CD4-positive, alpha-beta T cell treated with Interleukin-17A for 4 hours (primary cell): ENCODE measurements at places on chromosomes 12 and 14.

DNA sequence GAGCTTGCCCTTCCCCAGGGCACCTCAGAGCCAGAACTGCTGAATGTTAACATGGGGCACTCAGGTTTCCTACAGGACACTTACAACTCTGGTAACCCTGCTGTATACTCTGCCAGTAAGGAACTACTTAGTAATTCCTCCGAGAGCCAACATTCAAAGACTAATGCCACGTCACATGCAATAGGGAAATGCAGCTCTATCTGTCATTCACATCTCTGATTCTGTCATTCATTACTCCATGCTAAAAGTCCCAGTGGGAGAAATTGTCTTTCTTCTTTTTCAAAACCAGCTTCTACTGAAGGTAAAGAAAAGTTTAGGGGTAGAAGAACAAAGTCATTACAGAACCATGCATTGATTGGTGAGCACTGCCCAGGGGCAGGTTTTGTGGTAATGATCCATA, 189.2 kb downstream of the DAD1 start:
- no peak for DNase-seq

- no peak for DNase-seq
Measured at GRCh38 chr12:69150083-69150795, 89.1 kb upstream of the CPSF6 start.

- DNase-seq = no peak
Measured at GRCh38 chr12:55443776-55444175, at the start of gene OR6C2. OR6C2 (plus strand) TSS chr12:55444076; CDS start chr12:55452214, 8,138 bp downstream.

DNA sequence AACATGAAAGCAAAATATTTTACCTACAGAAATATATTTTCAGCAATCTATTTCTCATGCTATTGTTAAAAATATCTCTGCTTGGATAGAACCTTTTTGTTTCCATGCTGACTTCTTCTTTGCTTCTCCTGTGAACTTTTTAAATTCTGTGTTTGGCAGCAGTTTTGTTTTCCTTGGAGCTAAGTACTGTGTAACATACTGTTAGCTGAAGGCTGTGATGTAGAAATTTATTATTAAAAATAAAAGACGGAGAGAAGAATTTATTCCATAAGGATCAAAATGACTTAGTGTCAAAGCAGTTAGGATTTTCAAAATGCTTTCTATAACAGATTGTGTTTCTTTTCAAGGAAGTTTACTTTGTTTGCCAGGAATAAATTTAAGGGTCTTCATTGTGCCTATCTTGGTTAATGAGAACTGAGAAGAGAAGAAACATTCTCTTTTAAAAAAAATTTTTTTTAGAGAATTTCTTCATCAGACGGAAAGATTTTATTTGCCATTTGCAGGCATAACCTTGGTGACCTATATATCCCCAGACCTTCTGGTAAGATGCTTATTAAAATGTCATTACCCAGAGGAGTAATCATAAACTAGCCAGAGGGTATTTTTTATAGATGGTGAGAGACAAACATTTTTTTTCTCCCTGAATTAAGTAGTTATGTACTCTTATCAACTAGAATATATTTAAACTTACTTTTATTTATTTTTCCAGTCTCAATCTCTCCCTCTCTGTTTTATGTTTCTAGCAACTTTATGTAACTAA, 147.1 kb upstream of the SLCO1C1 start:
- no peak for DNase-seq

DNA sequence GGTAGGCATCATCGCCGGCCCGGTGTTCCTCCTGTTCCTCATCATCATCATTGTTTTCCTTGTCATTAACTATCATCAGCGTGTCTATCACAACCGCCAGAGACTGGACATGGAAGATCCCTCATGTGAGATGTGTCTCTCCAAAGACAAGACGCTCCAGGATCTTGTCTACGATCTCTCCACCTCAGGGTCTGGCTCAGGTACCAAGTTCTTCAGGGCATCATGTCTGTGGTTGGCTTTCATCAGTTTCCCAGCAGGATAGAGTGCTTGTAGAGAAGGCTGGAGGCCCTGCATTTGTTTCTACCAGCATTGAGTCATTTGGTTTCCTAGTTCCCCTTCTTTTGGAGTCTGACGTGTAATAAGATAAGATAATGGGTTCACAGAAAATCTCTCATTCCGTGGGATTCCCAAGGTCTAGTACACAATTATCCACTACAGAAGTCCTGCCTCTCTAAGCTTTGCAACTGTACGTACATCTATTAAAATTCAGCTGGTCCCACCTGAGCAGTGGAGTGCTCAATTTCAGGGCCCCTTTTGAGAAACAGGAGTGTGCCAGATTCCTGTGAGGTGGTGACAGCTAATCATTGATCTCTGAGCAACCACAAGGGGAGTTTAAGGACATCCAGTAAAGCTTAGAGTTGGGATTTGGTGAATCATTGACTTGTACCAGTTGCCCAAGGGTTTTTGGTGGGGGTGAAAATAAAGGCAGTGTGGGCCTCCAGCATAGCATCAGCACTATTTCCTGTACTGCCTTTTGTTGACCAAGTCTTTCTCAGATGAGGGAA, 25.1 kb downstream of the ACVR1B start:
- no peak for DNase-seq

GRCh38 chr12:14949631-14950030, 11.3 kb upstream of the ERP27 start:
- DNase-seq = no peak

DNA sequence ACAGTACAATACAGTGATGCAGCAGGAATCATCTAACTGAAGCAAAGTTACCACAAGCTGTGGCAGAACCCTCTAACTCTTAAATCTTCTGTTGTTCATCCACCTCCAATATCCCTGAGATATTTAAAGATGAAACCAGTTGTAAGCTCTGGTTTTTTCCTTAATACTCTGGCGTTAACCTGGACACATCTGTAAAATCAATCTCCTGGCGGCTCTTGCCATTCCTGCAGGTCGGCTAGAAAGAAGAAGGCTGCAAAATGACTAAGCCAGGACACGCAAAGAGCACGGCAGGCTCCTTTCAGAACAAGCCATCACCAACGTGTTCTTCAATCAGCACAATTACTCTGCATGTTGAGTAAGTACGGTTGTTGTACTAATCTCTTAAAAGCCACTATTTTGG, 309.3 kb downstream of the MED13L start:
- no peak for DNase-seq

GRCh38 chr12:57604454-57604991, at the start of gene DTX3:
DTX3 (plus strand) TSS chr12:57604824; CDS start chr12:57606518, 1,694 bp downstream.
- DNase-seq = peak; percentile 49

- no peak for DNase-seq
Measured at GRCh38 chr12:68264857-68265256, 11.5 kb upstream of the IL22 start.

DNA sequence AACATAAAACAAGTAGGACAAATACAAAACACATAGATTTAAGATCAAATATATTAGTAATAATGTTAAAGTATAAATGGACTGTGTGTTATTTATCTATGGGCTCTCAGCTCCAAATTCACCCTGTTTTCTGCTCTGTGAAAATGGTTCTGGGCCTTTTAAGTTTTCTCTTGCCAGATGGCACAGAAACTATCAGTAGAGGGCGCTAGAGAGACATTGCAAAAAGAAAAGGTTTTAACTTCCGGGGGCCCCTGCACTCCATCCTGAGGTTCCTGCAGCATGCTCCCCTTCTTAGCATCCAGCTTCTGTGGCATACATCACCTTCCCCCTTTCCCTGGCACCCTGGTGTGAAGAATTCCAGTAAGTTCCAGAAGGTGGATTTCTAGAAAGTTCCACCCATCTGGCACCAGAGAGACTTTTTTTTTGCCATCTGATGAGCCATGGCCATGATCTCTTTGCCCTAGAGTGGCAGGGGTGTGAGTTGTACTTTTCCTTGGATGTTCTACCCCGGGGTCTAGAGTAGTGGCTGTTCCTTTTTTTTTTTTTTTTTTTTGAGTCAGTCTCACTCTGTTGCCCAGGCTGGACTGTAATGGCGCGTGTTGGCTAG, 29.3 kb downstream of the ZCRB1 start:
- DNase-seq = no peak

DNA sequence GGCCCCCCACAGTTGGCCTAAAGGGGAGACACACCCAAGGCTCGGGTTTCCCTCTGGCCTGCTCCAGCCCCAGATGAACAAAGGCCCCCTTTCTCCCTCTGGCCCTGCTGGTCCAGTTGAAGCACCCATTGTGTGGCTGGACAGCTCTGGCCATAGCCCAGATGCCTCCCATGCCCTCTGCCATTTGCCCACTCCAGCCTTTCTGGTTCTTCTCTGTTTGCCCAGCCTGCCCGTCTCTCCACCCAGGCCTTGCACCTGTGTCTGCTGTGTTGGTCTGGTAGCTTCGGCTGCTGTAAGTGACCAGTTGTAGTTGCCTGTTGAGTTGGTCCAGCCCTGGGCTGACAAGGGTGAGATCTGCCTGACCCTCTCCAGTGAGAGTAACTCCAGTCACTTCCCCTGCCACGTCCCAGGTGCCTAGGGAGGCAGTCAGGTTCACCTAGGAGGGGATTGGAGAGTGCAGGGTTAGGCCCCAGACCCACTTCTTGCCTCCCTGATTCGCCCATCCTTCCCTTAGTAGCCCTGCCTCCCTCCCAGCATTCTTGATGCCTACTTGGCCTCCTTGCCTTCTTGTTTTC, 3.0 kb downstream of the B4GALNT1 start:
- DNase-seq = no peak

GRCh38 chr12:124286414-124286813, 8.5 kb upstream of the RFLNA start:
- DNase-seq = no peak

DNA sequence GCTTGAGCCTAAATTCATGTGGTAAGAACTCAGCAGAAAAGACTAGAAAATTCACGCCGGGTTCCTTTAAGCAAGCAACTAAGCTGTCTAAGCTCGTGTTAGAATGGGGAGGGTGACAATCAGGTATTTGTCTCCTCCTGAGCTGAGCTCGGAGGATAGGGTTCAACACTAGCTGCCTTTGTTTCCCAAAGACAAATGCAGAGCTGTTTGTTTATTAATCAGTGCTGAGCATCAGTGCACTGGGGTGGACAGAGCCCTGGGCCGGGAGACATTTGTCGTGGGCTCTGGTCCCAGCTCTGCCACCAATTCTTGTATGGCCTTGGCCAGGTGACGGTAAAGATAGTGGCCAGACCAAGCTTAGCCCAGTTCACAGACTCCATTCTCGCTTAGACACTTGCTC, 43.7 kb downstream of the DEGS2 start:
- no peak for DNase-seq

GRCh38 chr14:89719366-89720075, 235.0 kb downstream of the EFCAB11 start:
- DNase-seq = no peak

GRCh38 chr14:96098309-96098998, 59.3 kb downstream of the C14orf132 start:
- DNase-seq = no peak

- DNase-seq = no peak
Measured at GRCh38 chr14:93493054-93493453, 62.3 kb downstream of the UNC79 start.

DNA sequence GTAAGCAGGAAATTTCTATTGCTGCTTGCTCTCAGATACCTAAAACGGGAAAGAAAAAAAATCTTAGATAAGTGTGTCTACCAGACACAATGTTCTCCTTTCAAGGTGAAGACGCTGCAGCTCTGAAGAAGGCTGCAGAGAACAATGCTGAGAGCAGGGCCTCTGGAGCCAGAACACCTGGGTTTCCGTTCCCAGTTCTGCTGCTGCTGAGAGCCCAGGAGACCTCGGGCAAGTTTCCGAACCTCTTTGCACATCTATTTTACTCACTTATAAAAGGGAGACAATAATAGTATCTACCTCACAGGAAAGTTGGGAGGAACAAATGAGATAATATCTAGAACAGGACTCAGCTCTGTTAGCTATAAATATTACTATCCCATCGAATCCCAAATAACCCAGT, 122.9 kb downstream of the TMTC1 start:
- no peak for DNase-seq

GRCh38 chr14:71395151-71395604, 487.9 kb downstream of the PCNX1 start:
- DNase-seq = no peak

- no peak for DNase-seq
Measured at GRCh38 chr12:12425001-12425400, 68.1 kb downstream of the BORCS5 start.

- DNase-seq = no peak
Measured at GRCh38 chr14:65866886-65867285, 454.4 kb downstream of the FUT8 start.

DNA sequence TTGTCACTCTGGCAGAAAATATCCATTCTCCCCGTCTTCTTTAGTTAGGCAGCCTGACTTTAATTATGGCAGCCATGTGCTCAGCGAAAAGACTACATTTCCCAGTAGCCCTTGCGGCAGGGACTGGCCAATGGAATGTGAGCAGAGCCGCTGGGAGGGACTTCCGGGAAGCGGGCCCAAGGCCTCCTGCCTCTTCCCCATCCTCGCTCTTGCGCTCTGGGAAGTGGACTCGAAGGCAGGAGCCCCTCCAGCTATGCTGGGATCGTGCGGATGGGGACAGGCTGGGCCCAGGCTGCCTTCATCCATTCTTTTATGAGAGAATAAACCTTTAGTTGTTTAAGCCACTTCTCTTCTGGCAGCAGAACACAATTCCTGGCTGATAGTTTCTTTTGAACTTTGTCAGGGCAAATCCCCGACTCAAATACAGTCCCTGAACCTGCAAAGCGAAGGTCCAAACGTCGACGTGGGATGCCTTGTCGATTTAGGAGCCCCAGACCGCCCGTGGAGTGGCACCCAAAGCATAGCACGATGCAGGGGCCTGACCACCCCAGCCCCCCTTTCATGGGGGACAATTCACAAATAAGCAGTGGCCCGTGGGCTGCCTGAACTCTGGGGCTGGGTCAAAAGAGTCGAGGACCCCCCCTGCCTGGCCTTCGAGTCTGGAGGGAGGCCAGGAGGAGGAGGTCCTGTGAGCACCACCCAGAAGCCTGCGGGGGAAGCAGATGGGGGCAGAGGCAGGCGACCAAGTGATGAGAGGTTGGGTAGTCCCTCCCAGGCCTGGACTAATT, 15.6 kb upstream of the LRTM2 start:
- DNase-seq = peak; percentile 90

- DNase-seq = no peak
Measured at GRCh38 chr12:51381226-51382079, 9.8 kb downstream of the GALNT6 start.

- no peak for DNase-seq
Measured at GRCh38 chr12:113533842-113534375, 62.2 kb upstream of the LHX5 start.

GRCh38 chr12:21699851-21700250, 42.2 kb upstream of the LDHB start:
- DNase-seq = no peak

DNA sequence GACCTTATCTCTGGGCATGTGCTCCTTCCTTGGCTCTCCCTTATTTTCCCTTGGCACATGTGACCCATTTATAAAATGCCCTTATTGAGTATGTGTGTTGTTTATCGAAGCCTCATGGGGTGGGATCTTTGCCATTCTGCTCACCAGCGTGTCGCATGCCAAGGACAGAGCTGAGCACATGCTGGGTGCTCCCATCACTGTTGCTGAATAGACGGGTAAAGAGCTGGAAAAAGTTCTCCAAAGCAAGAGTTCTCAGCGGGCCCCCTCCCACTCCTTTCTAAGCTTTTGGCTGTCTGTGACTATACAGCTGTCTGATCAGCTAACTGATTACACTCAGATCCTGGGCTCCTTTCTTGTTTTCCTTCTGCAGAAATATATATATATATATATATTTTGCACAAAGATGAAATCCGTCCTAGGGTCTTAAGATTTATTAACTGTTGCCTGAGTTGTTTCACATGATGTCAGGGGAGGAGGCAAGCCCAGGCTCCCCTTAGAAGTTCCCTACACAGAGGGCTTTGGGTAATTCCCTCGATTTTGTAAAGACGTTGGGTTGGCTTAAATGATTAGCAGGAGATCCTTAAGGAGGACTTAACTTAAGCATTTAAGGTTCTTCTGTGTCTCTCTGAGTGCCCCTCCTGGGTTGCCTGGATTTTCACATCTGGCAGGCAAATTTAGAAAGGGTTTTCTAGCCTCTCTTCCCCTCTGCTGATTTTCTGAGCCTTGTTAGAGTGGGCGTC, 71.6 kb downstream of the TMEM132C start:
- DNase-seq = no peak
